ENCODE measurements at places on chromosomes 11 and 22. TPM values are rescaled to one million over a fixed set of nuclear protein-coding genes. Genes with fewer than 3 reads are reported as not detected.

DNA sequence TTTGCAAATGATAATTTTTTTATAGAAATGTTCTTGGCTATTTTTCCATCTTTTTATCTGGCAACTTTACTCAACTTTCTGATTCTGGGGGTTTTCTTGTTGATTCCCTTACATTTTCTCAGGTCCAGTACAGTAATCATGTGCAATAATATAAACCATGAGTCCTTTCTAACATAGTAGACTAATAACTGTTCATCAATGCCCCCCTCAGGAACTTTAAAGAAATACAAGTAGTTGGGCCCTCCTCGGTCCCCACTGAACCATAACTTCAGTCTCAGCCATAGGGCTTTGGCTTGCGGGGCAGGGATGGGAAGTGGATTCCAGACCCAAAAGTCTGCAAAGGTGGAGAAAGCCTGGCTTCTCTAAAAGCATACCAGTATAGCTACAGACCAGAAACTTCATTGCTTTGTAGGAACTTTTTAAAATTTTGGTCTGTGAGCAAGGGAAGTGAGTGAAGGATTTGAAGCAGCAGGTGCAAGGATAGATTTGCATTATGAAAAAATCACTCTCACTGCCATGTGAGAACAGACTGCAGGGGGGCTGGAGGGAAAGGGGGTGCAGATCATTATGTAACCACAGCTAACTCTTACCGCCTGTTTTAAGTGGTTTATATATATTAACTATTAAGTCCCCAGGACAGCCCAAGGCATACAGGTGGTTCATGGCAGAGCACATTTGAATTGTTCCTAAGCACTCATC is 10.4 kb upstream of the TUB start:
- H3K27me3 ChIP-seq = peaks cover 20% of the 10 kb centered on the region
- no peak overlapping the region for H3K4me3 ChIP-seq
- H3K36me3 ChIP-seq = no peaks in the 10 kb centered on the region
- peak; percentile 36 for DNase-seq
- H3K27ac ChIP-seq = no peak overlapping the region

TMPRSS5 gene
- total RNA-seq = 0.15 TPM

- no peak overlapping the region for H3K27ac ChIP-seq
- no peak overlapping the region for H3K4me3 ChIP-seq
- no peak for DNase-seq
- H3K4me1 ChIP-seq = peaks cover 26% of the 10 kb centered on the region
- H3K27me3 ChIP-seq = peaks cover 4% of the 10 kb centered on the region
Observed at GRCh38 chr11:69539416-69540117, 58.1 kb downstream of the LINC01488 start.

MUC6 gene
- not detected for total RNA-seq

OR51E1 gene
- total RNA-seq = not detected

DNA sequence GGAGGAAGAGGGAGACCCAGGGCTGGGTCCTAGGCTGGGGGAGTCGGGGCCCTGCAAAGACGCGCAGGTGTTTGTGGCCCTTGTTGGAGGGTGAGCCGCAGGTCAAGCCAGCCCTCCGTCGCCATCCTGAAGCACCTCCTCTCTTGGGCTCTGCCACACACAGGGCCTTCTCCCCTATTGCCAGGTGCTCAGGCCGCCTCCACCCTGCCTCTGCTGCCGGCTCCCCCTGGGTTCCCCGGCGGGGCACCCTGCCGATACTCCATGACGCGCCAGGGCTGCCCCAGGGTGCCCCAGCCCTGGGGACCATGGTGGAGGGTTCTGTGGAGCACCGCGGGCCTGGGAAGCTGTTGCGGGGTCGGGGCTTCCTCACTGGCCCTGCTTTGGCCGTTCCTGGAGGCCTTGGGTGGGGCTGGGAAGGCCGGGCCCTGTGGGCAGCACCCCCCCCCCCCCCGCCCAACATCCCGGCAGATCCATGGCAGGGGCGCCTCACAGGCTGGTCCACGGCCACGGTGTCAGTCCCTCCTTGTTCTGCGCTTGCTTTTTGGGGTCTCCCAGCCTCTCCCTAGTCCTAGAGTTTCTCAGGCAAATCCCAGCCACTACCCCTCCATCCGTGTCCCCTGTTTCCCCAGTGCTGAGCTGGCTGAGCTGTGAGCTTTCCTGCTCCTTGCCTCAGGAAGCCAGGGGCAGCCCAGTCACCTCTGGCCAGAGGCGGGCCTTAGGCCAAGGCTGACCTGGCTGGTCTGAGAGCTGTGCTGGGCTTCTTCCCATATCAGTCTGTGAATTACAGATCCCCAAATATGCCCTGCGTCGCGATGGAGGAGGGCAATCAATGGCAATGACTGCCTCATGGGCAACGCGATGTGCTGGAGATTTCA is 2.3 kb upstream of the ADORA2A start:
- no peak for DNase-seq
- H3K27me3 ChIP-seq = peaks cover 4% of the 10 kb centered on the region
- peaks cover 14% of the 10 kb centered on the region for H3K4me1 ChIP-seq
- H3K4me3 ChIP-seq = 0 out of 2 replicates have a peak overlapping the region, but pooled peaks have one; percentile 26
- no peak overlapping the region for H3K27ac ChIP-seq

DNA sequence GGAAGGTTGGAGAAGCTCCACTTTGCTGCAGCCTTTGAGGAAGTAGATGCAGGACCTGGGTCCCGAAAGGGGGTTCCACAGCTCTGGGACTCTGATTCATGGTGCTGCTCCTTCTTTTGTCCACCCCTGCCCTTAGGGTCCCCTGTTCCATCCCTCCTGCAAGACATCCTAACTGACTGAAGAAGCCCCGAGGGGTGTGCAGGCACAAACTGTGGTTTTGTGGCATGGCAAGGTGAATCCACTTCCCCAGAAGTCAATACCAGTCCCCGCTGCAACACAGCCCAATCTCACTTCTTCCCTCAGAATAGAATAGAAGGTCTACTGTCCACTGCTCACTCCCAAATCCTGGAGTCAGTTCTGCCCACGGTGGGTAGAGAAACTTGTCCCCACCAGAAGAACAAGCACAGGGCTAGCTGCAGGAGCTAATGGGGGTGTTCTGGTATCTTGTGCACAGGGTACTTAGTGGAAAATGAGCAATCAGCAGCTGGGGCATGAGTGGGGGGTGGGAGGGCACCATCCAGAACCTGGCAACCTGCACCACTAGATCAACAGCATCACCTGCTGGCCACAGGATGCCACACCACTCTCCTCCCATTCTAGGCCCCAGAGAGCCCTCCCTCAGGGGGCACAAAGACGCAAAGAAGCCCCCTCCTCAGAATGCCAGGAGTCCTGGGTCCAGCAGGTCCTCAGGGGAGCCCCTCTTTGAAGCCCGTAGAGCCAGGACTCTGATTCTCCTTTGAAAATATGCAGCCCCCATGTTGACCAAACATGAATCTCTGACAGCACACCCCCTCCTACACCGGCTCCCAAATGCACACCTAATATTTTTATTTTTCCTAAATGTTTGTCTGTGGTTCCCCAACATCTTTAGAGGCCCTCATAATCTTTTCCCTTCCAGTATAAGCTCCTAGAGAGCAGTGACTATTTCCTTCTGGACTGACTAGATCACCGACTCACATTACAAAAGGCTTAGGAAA is 14.1 kb downstream of the SPATA19 start:
- H3K4me3 ChIP-seq = no peak overlapping the region
- H3K36me3 ChIP-seq = peaks cover 12% of the 10 kb centered on the region
- no peak for DNase-seq
- no peaks in the 10 kb centered on the region for H3K4me1 ChIP-seq
- no peak overlapping the region for H3K27ac ChIP-seq

KRTAP5-10 gene
- total RNA-seq = not detected

Measured in HFFc6 (cell line).